ENCODE measurements at places on chromosomes 7 and 10.

DNA sequence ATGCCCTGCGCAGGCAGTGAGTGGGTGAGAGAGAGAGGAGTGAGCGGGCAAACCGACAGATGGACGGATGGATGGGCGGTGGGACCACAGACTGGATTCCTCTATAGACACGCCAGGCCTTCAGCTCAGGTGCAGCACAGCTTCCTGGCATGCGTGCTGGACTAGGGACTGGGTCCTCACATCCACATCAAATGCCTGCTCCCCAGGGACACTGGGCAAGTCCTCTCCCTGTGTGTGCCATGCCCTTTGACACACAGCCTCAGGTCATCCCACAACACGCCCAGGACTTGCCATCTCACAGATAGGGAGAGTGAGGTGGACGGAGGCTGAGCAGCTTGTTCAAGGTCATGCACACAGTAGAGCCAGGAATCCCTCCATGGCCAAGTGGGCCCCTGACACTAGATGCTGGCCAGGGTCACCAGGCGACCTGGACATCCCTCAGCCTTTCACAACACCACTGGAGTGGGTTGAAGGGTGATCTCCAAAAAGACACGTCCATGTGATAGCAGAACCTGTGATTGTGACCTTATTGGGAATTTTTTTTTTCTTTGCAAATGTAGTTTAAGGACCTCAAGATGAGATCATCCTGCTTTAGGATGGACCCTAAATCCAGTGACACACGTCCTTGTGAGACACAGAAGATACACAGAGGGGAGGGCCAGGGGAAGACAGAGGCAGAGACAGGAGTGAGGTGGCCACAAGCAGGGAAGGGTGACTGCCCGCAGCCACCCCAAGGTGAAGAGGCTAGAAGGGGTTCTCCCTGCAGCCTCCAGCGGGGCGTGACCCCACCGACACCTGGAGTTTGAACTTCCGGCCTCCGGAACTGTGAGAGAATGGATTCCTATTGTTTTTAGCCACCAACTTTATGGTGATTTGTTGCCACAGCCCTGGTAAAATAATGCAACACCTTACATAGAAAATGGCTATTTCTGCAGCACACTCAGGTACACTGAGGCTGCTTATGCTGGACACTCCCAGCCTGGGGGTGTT, 155.0 kb upstream of the CHST15 start:
- no peak for DNase-seq

DNA sequence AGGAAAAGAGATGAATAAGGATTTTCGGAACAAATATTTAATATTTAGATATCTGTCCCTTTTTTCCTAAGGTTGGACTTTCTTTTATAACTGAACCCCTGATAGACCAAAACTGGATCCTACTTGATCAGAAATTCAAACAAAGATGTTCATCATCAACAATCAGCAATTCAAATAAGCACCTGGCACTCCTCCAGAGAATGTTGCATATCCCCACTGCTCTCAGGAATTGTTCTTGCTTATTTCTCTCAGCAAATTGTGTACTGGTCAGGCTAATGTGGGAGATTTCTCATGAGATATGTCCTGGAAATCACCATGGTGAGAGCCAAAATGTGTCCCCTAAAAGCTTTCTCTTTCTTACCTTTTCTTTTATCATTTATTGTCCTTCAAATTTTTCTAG, 40.3 kb upstream of the LHFPL3 start:
- DNase-seq = no peak

GRCh38 chr10:78047314-78047891, 13.7 kb downstream of the RPS24 start:
- DNase-seq = peak; percentile 79

DNA sequence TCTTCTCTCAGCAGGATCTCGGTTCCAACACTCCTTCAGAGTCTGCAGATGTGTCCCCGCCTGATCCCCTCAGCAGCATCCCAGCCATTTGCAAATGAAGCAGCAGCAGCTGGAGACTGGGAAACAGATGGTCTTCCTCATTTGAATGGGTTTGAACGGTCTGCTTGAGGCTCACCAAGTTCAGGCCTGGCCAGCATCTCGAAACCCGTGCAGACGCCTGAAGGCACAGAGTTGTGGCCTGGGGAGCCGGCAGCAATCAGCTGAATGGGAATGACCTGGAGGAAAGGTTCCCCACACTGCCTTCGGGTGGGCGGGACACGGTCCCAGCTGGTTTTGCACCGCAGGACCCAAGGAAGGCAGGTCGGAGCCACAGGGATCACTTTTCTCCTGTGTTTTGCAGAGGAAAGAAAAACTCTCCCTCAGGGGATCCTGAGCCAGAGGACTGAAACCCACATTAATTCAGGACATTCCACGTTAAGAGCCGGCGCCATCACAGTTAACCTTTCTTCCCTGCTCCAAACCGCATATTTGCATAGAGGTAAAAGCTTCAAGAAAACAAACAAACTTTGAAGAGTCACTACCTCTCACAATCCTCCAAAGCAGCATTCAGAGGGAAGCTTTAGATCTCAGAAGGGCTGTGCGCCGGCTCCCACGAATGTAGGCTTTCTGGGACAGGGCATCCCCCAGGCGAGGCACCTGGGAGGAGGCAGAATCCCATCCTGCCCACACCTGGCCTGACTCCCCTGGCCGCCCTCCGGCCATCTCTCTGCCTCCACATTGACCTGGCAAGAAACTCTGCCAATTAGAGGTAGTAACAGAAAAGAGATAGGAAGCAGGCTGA, 17.7 kb downstream of the FGFR2 start:
- no peak for DNase-seq

DNA sequence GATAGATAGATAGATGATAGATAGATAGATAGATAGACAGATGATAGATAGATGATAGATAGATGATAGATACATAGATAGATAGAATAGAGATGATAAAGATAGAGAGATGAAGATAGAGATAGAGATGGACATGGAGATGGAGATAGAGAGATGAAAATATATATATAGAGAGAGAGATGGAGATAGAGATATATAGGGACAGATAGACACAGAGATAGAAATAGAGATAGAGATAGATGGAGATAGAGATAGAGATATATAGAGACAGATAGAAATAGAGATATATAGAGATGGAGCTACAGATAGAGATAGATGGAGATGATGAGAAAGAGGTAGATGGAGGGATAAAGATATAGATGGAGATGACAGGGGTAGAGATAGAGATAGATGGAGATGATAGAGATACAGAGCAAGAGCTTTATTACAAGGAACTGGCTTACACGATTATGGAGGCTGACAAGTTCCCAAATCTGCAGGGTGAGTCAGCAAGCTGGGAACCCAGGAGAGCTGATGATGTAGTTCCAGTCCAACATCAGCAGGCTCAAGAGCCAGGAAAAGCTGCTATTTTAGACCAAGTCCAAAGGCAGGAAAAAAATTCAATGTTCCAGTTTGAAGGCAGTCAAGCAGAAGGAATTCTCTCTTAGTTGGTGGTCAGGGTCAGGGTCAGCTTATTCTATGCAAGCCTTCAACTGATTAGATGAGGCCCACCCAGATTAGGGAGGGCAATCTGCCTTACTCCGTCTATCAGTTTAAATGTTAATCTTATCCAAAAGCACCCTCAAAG, 37.1 kb downstream of the CAV1 start:
- no peak for DNase-seq

DNA sequence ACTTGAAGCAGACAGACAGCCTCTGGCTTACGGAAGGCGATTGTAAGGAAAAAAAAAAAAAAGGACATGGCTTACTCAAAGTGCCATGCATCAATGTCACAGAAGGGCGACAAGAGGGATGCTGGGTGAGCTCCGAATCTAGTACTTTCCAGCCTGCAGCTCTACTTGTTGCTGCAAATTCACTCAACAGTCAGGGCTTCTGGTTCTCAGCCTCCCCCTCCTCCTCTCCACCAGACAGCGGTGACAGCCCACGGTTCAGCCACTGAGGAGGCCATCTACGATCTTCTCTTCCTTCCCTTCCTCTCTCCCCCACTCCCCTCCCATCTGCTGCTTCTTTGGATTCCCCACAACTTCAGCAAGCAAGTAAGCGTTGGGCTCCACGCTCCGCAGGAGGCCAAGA, 63.5 kb downstream of the PRKAG2 start:
- no peak for DNase-seq

- DNase-seq = no peak
These were observed 49.3 kb downstream of the COL28A1 start for GRCh38 chr7:7486362-7486761.

DNA sequence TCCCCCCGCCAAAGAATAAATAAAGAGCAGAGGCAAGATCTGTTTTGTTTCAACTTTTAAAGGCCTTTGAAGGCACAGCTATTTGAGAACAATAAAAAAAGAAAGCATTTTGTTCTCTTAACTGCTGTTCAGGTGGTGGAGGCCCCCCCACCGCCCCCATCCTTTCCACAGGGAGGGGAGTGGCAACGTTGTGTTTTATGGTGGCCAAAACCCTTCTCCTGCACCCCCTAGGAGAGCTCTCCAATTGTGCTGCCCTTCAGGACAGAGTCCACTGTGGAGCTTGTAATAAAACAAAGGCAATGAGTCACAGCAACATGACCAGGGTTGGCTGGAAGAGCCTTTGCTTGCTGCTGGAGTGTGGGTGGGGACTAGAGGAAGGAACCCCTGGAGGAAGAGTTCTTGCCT, 987.9 kb downstream of the KCNMA1 start:
- no peak for DNase-seq

DNA sequence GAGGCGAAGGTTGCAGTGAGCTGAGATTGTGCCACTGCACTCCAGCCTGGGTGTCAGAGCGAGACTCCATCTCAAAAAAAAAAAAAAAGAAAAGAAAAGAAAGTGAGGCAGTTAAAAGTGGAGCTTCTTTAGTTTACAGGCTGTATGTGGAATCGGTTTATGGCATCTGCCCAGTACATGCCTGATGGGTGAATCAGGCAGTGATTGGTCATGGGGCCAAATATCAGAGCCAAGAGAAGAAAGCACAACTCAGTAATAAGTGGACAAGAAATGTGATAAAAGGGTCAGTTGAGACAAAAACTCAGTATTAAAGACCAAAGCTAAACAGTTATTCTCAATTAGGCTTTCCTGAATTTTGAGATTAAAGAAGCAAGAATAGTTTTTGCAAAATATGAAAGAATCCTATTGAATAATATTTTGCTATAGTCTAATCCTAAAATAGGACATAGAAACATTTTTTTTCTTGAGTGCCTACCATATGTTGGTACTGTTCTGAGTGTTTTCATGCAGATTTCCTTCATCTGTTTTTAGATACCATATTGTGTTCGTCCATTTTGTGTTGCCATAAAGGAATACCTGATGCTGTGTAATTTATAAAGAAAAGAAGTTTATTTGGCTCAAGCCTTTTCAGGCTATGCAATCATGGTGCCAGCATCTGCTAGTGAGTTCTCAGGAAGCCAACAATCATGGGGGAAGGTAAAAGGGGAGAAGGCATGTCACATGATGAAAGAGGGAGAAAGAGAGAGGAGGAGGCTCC, 14.4 kb downstream of the CDC14C start:
- DNase-seq = no peak

DNA sequence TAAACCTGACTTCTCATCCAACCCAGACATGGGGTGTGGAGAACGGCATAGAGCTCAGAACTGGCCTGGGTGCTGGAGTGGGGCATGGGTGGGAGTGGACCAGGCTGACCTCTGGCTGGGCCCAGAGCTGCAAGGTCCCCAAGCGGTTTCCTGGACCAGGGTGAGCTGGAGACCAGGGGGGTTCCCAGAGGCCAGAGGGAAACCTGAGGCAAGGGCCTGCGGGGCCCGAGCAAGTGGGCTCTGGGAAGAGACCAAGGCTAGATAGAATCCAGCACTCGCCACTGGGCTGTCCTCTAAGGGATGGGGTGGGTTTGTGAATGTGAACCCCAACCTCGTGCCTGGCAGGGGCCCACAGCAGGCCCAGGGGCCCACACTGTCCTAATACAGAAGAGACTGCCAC, 39.4 kb upstream of the RET start:
- DNase-seq = no peak

DNA sequence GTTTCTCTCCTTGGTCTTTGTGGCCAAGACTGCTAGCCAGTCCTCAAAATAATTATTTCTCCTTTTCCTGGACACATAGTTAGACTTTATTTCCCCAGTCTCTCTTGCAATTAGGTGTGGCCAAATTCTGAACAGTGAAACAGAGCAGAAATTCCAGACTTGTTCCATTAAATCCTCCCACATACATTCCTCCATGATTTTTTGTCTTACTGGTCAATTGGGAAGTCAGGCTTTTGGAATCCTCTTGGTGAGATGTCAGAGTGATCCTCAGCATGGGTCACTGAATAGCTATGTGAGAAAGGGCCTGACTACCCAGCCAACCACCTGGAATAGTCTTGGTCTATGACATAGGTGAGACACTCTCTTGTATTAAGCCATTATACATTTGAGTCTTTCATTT, 164.2 kb downstream of the DGKI start:
- DNase-seq = no peak

DNA sequence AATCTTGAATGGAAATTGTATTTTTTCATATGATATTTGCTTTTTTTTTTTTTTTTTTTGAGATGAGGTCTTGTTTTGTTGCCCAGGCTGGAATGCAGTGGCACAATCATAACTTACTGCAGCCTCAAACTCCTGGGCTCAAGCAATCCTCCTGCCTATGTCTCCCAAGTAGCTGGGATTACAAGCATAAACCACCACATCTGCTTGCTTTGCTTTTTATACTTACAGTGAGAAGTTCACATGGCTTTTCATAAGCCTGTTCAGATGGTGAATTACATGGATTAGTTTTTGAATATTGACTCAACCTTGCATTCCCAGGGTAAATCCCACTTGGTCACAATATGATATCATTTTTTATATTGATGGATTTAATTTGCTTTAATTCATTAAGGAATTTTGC, 22.0 kb downstream of the LRRD1 start:
- DNase-seq = no peak

DNA sequence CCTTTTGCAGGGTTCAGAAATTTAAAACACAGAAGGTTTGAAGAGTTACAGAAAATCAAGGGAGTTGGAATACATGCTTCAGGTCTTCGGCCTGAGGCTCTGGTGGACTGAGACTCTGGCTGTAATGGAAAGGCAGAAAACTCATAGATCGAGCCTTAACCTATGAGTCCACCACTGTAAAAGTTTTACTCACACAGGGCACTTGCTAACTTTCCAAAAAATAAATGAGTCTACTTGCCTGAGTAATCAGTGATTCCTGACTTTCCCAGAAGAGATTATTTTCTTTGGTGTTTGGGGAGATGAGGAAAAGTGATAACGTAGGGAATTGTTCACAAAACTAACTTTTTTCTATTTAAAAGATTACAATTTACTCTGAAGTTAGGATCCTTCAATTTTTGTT, 108.0 kb downstream of the MBL2 start:
- DNase-seq = no peak

DNA sequence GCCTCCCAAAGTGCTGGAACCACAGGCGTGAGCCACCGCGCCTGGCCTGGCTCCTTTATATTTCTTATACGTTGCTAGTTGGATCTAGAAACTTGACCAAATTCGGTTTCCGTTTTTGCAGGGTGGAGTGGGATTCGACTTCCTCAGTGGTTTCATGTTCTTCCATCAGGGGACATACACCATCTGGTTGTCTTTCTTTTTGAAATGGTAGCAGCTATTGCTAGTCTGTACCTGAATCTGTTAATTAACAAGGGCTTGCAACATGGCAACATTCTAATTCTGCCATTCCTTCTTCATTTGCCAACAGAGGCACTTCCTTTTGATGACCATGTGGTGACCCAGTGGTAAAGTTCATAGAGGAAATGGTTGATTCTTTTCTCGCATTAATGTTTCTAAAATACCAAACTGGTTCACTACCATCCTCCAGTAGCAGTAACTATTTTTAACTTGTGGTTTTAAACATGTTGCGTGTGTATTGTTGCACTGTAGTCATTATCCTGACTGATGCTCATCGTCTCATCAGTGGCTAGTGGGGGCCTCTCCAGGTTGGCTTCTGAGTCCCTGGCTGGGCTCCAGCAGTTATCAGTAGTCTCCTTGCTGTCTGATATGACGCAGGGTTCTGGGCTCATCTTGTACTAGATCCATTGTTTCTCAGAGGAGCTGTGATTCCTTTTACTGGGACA, 159.2 kb downstream of the RGS10 start:
- DNase-seq = peak; percentile 13
